NCI-H1417 treated with DMSO at 0.1 percent for 48 hours (cell line): ENCODE measurements at places on chromosomes 5 and 9.

GRCh38 chr5:135549413-135549812, 13.6 kb upstream of the NEUROG1 start:
- no peak for DNase-seq

DNA sequence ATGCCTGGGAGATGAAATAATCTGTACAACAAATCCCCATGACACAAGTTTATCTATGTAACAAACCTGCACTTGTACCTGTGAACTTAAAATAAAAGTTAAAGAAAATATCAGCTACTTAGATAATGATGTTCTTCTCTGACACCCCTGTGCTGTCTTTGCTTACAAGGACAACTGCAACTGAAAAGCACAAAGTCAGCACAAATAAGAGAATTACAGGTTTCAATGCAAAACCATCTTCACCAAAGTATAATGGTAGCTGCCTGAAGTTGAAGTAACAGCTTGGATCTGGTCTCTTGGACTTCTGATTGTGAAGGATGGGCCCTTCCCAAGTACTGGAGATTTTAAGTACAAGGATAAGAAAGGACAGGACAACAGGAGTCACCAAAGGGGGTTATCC, 45.6 kb upstream of the PPP2R2B start:
- no peak for DNase-seq

- no peak for DNase-seq
Observed at GRCh38 chr5:44150075-44150723, 239.0 kb downstream of the FGF10 start.

DNA sequence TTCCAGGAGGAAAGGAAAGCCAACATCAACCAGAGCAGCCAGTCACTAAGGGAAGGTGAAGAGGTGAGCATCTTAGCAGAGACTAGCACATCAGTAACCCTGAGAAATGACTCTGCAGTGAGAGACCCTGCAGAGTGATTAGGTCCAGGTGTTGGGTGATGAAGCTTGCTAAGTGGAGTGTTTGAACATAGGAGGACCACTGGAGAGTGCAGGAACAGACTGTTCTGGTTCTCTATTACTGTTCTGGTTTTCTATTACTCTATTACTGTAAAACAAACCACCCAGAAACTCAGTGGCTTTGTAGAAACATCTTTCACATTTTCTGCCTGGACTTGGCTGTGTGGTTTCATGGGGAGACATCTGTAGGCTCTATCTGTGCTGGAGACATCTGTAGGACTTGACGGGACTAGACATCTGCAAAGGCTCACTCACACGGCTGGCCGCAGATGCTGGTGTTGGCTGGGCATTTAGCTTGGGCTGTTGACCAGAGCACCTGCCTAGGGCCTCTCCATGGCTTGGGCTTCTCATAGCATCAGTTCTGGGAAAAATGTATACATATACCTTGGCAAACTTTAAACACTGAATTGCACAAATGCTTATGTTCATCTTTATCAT, 33.4 kb upstream of the SPATA31E1 start:
- no peak for DNase-seq

GRCh38 chr5:160039810-160040470, 31.0 kb downstream of the TTC1 start:
- DNase-seq: no peak
